ENCODE measurements at places on chromosomes 16 and 17.

GRCh38 chr17:19388791-19389785, 2.1 kb upstream of the MFAP4 start:
- DNase-seq, result no peak

DNA sequence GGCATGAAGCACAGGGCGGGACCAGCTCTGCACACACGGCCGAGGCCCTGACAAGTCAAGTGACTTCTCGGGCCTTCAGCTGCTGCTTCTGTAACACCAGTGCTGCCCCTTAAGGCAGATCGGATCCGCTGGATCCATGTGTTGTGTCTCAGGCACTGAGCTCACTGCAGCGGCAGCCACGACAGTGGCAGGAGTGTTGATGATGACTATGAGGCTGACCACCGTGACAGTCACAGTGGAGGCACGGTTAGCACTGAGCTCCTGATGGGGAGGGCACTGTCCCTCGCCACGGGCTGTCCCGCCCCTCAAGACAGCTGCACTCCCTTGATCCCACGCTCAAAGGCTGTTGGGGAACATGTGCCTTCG, 29.4 kb downstream of the PEMT start:
- DNase-seq, result no peak

DNA sequence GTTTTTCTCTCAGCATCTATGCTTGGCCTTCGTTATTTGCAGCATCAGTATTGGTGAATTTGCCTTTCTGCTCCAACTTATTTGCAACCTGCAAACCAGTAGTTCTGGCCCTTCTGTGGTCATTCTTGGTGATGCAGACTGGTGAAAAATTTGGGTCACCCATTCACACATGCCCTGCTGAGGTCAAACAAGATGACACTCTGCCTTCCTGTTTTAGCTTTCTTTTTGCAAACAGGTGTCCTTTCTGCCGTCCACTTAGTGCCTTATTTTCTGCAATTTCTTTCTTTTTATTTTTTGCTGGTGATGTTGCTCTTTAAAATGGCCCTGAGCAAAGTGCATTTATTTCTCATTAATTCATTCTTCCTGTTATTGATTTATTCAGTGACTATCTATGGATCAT, 31.3 kb downstream of the PLCG2 start:
- no peak for DNase-seq

- no peak for DNase-seq
Measured at GRCh38 chr16:11384956-11385586, 39.8 kb downstream of the RMI2 start.

DNA sequence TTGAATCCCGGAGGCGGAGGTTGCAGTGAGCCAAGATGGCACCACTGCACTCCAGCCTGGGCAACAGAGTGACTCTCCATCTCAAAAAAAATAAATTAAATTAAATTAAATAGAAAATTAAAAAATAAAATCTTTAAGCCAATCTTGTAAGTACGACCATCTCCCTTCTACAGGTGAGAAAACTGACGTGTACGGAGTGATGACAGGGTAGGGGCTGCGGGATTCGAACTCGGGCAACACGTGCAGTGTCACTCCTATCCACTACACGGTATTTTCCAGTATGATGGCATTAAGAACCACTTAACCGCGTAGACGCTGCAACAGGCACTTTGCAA, 762 bp downstream of the WDR59 start:
- DNase-seq, result no peak

GRCh38 chr16:74795104-74795503, 20.5 kb upstream of the FA2H start:
- DNase-seq, result no peak

DNA sequence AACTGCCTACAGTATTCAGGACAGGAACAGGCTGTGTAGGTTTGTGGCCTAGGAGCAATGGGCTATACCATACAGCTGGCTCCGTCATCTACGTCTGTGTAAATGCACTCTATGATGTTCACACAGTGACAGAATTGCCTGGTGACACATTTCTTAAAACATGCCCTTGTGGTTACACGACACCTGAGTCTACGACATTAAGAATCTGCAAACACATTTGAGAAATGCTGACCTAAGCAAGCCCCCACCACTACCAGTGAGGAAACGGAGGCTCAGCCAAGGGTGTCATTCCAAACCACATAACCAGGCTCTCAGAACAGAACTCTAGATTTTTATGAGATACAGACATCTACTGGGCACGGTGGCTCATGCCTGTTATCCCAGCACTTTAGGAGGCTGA, 23.5 kb downstream of the USP36 start:
- DNase-seq, result peak; percentile 43

DNA sequence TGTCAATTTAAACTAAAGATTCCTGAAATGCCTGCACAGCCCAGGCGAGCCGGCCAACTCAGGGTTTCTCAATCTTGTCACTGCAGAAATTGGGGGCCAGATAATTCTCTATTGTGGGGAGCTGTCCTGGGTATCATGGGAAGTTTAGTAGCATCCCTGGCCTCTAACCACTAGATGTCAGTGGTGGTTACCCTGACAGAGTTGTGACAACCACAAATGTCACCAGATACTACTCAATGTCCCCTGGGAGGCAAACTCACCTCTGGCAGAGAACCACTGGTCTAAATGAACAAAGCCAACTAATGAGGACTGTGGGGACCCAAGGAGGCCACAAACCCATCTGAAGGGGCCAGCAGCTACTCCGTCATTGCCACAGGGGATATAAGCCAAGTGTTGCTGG, 90.9 kb downstream of the MYH11 start:
- no peak for DNase-seq

- no peak for DNase-seq
Measured at GRCh38 chr16:56344518-56345405, 80.6 kb downstream of the AMFR start.

GRCh38 chr17:45305530-45306087, 11.2 kb downstream of the MAP3K14 start:
- no peak for DNase-seq

DNA sequence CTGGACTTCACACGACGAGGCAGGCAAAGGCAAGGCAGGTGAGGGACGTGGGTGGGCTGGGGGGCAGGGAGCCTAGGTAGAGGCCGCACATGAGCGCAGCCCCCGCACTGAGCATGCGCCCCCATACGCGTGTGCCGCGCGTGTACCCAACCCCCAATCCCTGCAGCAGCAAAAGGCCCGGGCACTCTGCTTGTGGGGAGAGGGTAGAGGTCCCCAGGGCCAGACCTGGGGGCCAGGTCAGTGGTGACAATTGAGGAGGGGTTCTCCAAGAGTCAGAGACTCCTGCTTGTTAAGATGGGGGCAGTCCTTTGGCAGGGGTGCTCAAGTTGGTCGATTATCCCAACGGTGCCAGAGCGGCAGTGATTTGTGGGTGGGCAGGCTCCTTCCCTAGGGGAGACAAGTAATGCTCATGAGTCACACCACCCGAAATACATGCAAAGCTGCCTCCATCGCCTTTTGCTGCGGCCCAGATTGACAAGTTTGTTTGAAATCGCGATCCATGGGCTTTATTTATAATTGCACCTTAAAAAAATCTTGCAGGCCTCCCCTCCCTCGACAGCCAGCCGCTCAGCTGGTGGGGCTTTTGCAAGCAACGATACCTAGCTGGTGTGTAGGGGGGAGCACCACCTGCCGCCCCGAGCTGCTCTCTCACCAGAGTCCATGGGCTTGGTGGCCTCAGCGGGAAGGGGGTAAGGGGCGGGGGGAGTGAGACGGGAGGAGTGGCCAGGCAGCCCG, 1.1 kb upstream of the GIT1 start:
- no peak for DNase-seq

GRCh38 chr16:70701596-70701995, 15.7 kb upstream of the MTSS2 start:
- DNase-seq, result no peak

- DNase-seq, result no peak
Measured at GRCh38 chr17:37322826-37323561, 52.8 kb upstream of the C17orf78 start.

DNA sequence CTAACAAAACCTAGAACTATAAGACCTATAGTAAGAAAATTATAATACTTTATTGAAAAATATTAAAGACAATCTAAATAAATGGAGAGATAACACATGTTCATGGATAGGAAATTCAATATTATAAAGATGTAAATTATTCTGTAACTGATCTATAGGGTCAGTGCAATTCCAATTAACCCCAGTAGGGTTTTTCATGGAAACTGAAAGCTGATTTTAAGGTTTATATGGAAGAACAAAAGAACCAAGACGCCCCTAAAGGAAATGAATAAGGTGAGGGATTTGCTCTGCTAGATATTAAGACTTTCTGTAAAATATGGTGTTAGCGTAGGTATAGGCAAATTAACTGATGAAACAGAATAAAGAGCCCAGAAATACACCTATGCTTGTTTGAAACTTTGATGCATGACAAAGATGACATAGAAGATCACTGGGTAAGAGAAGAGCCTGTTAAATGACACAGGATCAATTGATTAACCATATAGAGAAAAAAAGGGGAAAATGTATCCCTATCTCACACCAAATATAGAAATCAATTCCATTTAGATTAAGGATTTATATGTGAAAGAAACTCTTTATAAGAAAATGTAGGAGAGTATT, 3.0 kb downstream of the ICAM2 start:
- DNase-seq, result no peak

- no peak for DNase-seq
Measured at GRCh38 chr16:79388396-79388795, 212.1 kb downstream of the MAF start.

GRCh38 chr17:15955793-15956541, 11.0 kb downstream of the ADORA2B start:
- no peak for DNase-seq

DNA sequence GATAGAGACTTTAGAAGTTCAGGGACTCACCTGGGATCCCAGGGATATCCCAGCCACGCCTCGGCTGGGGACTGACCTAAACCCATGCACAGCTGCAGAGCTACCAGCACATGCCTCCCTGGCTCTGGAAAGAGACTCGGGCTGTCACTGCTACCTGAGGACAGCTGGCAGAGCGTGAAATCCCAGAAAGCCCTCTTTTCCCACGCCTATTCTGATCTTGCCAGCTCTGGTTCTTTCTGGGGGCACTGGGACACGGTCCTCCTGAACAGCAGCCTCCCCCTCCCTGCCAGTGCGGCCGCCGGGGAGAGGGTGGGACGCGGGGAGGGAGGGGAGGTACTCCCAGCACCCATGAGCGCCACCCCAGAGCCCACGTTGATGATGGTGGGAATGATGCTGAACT, 10.8 kb downstream of the P2RX5 start:
- no peak for DNase-seq

DNA sequence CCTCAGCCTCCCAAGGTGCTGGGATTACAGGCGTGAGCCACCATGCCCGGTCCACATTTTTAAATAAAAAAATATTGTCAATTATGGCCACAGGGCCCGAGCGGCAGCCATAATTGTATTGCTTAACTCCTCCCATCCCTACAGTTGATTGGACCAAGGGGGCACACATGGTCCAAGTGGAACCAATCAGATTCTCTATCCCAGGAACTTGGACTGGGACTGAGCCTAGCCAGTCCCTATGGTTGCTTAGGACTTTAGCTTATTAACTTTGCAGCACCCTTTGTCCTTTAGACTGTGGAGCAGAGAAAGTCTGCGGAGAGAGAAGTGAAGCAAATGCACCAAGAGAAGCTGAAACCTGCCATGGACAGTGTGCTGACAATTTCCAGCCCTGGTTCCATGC, 5.5 kb upstream of the RDM1 start:
- DNase-seq, result no peak

GRCh38 chr16:89074803-89075688, 18.6 kb upstream of the ACSF3 start:
- no peak for DNase-seq

GRCh38 chr17:56313201-56313600, 159.9 kb downstream of the ANKFN1 start:
- no peak for DNase-seq

DNA sequence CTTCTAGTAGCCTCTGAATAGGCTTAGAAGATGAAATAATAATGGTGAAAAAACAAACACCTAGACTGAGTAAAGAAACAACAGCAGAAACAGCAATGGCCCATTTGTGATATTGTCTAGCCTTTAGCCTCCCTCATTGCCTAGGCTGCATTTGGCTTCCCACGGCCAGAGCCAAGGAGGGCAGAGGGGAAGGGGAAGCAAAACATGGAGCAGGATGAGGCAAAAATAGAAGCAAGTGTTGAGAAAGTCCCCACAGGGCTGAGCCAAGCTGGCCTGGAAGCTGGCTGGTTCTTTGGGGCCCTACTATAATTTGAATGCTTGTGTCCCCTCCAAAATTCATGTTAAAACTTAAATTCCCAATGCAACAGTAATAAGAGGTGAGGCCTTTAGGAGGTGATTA, 60.2 kb upstream of the KSR1 start:
- DNase-seq, result no peak

GRCh38 chr17:80363518-80364090, 51.4 kb upstream of the ENDOV start:
- DNase-seq, result no peak

- DNase-seq, result no peak
Measured at GRCh38 chr16:71526111-71526631, at the start of gene CHST4. TSS of gene CHST4 (plus strand) at chr16:71526426. CDS start at chr16:71536678, 10,252 bp downstream.

- no peak for DNase-seq
Measured at GRCh38 chr16:2147981-2148671, at the start of gene RAB26. TSS of gene RAB26 (plus strand) at chr16:2148625. CDS start at chr16:2148784, 159 bp downstream.

GRCh38 chr17:79341222-79341780, 266.7 kb downstream of the ENGASE start:
- DNase-seq, result no peak

DNA sequence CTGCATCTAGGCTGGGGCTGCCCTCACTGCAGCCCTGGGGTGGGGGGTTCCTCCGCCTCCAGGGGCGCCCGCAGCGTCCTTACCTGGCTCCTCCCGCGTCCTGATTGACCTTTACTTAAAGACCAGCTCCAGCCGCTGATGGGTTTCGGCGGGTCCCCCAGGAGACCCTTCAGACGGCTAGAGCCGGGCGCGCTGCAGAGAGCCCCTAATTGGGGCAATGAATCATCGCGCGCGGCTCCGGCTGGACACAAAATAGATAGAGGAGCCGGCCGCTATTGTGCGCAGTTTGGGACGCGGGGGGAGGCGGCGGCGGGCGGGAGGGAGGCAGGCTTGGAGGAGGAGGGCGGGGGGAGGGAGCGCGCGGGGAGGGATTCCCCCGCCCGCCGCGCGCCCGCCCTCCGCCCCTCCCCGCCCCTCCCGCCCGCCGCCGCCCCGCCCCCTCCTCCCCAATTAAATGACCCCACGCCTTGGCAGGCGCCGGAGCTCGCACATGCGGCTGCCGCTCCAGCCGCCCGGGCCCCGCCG, 56.5 kb upstream of the CIBAR2 start:
- DNase-seq, result no peak

Measured in stimulated activated CD8-positive, alpha-beta memory T cell treated with anti-CD3 and anti-CD28 coated beads, Interleukin-15, amount 100 ng/mL, for 4 hours (primary cell).